ENCODE measurements at places on chromosomes 12 and 14. TPM values are rescaled to one million over a fixed set of nuclear protein-coding genes. Genes with fewer than 3 reads are reported as not detected.

The DHH gene
- total RNA-seq, result 0.23 TPM

The DLGAP5 gene
- total RNA-seq, result 94.1 TPM

The ASB2 gene
- 0.22 TPM for total RNA-seq

The CCDC60 gene
- not detected for total RNA-seq

The TPCN1 gene
- 29.3 TPM for total RNA-seq

The BHLHE41 gene
- total RNA-seq, result 81.0 TPM

The MYH6 gene
- not detected for total RNA-seq

GRCh38 chr14:66105815-66106214 is 380.4 kb upstream of the CCDC196 start:
- H3K27me3 ChIP-seq, result peaks cover 52% of the 10 kb centered on the region
- no peak overlapping the region for H3K4me3 ChIP-seq
- DNase-seq, result peak; percentile 54

- no peaks in the 10 kb centered on the region for H3K4me1 ChIP-seq
- H3K36me3 ChIP-seq, result no peaks in the 10 kb centered on the region
- no peak for DNase-seq
- no peak overlapping the region for H3K4me3 ChIP-seq
- no peaks in the 10 kb centered on the region for H3K27me3 ChIP-seq
- no peak overlapping the region for H3K27ac ChIP-seq
Observed at GRCh38 chr12:92503029-92503931, 199.5 kb upstream of the PLEKHG7 start.

- no peaks in the 10 kb centered on the region for H3K4me1 ChIP-seq
- DNase-seq, result no peak
- H3K4me3 ChIP-seq, result no peak overlapping the region
- H3K27me3 ChIP-seq, result no peaks in the 10 kb centered on the region
- H3K36me3 ChIP-seq, result peaks cover 4% of the 10 kb centered on the region
Observed at GRCh38 chr14:30928462-30928861, 54.1 kb downstream of the COCH start.

- peaks cover 53% of the 10 kb centered on the region for H3K4me1 ChIP-seq
- H3K36me3 ChIP-seq, result no peaks in the 10 kb centered on the region
- no peak overlapping the region for H3K4me3 ChIP-seq
- H3K27me3 ChIP-seq, result no peaks in the 10 kb centered on the region
Observed at GRCh38 chr12:118058227-118058626, 2.8 kb downstream of the WSB2 start.

DNA sequence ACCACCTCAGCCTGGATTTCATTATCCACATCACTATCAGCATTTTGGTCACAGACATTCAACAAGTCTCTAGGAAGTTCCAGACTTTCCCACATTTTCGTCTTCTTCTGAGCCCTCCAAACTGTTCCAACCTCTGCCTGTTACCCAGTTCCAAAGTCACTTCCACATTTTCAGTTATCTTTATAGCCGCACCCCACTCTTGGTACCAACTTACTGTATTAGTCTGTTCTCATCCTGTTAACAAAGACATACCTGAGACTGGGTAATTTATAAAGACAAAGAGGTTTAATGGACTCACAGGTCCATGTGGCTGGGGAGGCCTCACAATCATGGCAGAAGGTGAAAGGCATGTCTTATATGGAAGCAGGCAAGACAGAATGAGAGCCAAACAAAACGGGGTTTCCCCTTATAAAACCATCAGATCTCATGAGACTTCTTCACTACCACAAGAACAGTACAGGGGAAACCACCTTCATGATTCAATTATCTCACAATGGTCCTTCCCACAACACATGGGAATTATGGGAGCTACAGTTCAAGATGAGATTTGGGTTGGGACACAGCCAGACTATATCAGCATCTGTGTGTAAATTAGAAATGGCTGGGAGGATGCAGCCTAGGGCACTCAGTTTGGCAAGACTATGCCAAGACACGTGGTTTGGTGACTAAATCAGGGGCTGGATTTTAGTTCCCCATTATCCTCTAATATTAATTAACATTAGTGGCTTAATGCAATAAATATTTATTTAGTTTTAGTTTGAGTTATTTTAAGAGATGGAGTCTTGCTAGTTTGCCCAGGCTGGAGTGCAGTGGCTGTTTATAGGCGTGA is 16.2 kb upstream of the FUT8 start:
- H3K4me1 ChIP-seq, result no peaks in the 10 kb centered on the region
- H3K4me3 ChIP-seq, result no peak overlapping the region
- no peak for DNase-seq
- no peak overlapping the region for H3K27ac ChIP-seq
- H3K36me3 ChIP-seq, result no peaks in the 10 kb centered on the region
- H3K27me3 ChIP-seq, result no peaks in the 10 kb centered on the region

- no peak for DNase-seq
- H3K4me3 ChIP-seq, result no peak overlapping the region
- H3K27me3 ChIP-seq, result no peaks in the 10 kb centered on the region
Observed at GRCh38 chr12:93939641-93940325, 208.6 kb upstream of the PLXNC1 start.

DNA sequence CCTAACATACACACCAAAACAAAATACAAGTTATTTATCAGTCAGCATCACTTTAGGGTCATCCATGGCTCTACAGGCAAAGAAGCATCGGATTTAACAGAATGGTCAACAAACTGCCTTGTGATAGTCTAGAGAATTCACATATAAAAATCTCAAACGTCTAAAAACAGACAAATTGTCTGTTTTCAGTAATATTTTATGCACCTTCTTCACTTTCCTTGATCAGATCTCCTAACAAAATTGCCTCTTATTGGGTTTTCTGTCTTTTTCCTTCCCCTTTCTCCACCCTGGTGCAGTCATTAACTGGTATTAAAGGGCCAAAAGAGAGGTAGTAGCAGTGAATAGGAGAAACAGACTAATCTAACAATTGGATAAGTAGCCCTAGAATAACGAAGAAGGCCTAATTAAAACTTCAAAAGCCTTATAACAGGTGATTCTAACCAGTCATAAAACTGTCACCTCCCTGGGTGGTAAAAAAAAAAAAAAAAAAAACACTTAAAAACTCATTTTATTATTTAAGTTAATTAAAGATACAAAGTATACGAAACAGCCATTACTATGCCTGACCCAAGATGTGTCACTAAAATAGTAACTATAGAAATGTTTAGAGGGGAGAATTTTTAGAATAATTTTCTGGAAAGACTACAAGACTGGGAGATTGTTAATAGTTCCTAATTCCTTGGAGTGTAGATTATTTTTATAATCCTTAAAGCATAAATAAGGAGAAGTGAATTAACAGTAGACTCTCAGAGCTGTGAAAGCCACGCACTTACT is 1.5 kb downstream of the KIF21A start:
- no peaks in the 10 kb centered on the region for H3K36me3 ChIP-seq
- peaks cover 22% of the 10 kb centered on the region for H3K4me1 ChIP-seq
- no peak overlapping the region for H3K27ac ChIP-seq
- H3K4me3 ChIP-seq, result peak overlapping the region; percentile 81
- no peaks in the 10 kb centered on the region for H3K27me3 ChIP-seq

- no peaks in the 10 kb centered on the region for H3K36me3 ChIP-seq
- no peak for DNase-seq
- no peak overlapping the region for H3K4me3 ChIP-seq
- H3K4me1 ChIP-seq, result peaks cover 8% of the 10 kb centered on the region
- H3K27me3 ChIP-seq, result no peaks in the 10 kb centered on the region
Observed at GRCh38 chr12:51329742-51330141, 5.8 kb upstream of the BIN2 start.

DNA sequence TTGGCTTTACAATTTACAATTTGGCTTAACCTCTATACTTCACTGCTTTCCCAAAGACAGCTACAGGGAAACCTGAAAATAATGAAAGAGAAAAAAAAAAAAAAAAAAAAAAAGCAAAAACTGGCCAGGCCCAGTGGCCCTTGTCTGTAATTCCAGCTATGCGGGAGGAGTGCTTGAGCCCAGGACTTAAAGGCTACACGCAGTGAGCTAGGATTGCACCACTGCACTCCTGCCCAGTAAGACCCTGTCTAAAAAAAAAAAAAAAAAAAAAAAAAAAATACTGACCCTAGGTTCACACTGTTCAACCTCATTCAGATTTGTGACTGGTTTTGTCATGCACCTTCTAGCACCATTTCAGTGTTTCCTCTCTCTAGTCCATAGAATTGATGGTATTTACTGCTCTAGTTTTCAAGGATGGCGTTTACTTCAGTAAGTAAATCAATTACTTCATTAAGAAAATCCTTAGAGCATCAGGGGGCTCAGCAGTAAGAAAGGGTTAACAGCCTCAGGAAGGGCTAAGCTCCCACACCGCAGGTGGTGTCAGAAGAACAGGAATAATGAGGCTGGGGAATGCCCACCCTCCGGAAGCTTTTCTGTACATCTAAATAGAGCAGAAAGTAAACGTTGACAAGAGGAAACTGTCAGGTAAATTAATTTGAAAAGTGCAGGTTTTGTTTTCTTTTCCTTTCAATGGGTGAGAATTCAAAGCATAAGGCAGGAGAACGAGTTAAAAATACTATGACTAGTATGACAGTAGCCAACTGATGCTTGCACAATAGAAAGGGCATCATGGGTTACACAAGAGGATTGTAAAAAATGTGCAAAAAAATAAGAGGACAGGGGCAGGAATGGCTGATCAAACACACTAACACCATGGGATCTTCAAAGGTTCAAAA is 115.0 kb upstream of the MDM1 start:
- DNase-seq, result no peak
- H3K27me3 ChIP-seq, result no peaks in the 10 kb centered on the region
- 0 out of 2 replicates have a peak, but pooled peaks cover 8% of the 10 kb centered on the region for H3K4me1 ChIP-seq
- no peak overlapping the region for H3K4me3 ChIP-seq

GRCh38 chr12:42484996-42485395 is 104.5 kb downstream of the PRICKLE1 start:
- H3K36me3 ChIP-seq, result no peaks in the 10 kb centered on the region
- no peak overlapping the region for H3K27ac ChIP-seq
- H3K4me1 ChIP-seq, result peaks cover 18% of the 10 kb centered on the region
- H3K4me3 ChIP-seq, result peak overlapping the region; percentile 78
- H3K27me3 ChIP-seq, result no peaks in the 10 kb centered on the region

DNA sequence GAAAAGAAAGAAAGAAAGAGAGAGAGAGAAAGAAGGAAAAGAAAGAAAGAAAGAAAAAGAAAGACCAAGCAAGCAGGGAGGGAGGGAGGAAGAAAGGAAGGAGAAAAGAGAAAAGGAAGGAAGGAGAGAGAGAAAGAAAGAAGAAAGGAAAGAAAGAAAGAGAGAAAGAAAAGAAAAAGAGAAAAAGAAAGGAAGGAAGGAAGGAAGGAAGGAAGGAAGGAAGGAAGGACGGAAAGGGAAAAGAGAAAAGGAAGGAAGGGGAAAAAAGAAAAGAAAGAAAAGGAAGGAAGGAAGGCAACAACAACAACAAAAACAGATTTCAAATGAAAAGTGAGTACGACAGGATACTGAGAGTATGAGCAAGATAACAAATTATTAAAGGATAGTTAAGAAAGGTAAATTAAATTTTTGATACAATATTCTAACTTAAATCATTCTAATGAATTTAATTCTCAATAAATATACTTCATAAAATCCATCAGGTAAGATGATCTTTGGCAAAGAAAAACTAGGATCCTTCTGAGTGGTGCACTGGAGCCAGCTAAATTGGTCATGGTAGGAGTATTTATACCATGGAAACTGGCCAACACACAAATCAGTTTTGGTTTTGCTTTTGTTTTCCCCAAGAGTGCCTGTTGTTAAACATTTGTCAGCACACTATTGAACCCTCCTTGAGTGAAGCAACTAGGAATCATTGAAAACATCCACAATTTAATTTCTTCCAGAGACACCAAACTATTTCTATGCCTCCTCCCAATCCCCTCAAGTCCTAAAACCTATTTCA is 56.1 kb upstream of the DYRK2 start:
- H3K4me3 ChIP-seq, result peak overlapping the region; percentile 47
- H3K27ac ChIP-seq, result peak overlapping the region; percentile 81
- peak; percentile 66 for DNase-seq
- peaks cover 37% of the 10 kb centered on the region for H3K4me1 ChIP-seq
- H3K27me3 ChIP-seq, result no peaks in the 10 kb centered on the region

- H3K27ac ChIP-seq, result no peak overlapping the region
- H3K4me3 ChIP-seq, result no peak overlapping the region
- no peaks in the 10 kb centered on the region for H3K36me3 ChIP-seq
Observed at GRCh38 chr12:740921-741320, 11.5 kb upstream of the WNK1 start.

DNA sequence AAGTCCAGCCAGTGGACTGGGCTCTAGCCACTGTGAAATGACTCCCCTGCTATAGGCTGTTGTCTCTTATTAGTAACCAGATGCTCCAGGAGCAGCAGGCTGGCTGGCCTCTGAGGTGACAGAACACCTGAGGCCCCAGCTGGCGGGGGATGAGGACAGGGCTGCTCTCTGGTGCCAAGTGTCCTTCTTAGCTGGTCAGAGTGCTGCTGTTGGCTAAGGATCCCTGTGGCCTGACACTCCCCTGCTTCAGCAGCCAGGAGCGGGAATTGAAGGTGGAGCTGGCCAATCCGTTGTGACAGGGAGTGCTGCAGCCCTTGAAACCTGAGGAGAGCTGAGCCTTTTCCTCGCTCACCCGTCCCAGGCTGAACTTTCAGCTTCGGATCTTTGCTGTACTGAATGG is 30.7 kb downstream of the TMEM229B start:
- H3K4me3 ChIP-seq, result peak overlapping the region; percentile 10
- H3K27me3 ChIP-seq, result peaks cover 16% of the 10 kb centered on the region
- peak; percentile 60 for DNase-seq
- no peak overlapping the region for H3K27ac ChIP-seq

- H3K4me1 ChIP-seq, result peaks cover 4% of the 10 kb centered on the region
- H3K27me3 ChIP-seq, result no peaks in the 10 kb centered on the region
- no peak overlapping the region for H3K4me3 ChIP-seq
- no peak overlapping the region for H3K27ac ChIP-seq
Observed at GRCh38 chr12:49230805-49231194, 34.1 kb upstream of the TUBA1C start.

DNA sequence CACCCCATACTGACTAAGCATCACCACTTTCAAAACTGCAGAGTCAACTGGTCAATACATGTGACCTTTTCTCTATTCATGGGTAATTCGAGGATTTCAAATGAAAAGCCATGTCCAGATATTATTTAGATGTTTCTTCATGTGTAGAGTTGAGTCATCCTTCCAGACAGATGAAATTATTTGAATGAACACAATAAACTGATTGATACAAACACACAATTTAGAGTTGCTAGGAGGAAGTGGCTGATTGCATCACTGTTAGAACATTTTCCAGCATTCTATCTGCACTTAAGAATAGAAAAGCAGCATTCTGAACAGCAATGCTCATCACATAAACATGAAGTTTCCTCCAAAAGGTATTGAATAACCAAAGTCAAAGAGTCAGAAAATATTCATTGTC is 273.5 kb upstream of the SOX5 start:
- H3K27me3 ChIP-seq, result 0 out of 2 replicates have a peak, but pooled peaks cover 4% of the 10 kb centered on the region
- no peaks in the 10 kb centered on the region for H3K36me3 ChIP-seq
- no peak overlapping the region for H3K4me3 ChIP-seq
- no peak overlapping the region for H3K27ac ChIP-seq
- no peak for DNase-seq
- no peaks in the 10 kb centered on the region for H3K4me1 ChIP-seq

DNA sequence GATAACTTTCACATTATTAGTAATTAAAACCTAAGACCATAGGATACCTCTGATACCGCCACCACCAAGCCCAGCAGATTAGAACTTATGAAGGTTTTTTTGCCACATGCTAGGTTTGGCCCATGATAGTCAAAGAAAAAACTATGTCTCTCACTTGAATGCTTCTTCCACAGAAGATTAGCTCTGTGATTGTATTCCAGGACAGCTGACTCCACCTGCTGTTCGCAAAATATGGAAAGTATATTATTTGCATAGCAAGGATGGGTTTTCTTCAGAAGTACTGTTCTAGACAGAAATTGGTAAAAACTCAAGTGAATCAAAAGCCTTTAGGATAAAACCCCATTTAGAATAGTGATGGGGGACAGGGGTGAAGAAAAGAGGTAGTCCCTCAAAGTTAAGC is 42.2 kb downstream of the PPFIBP1 start:
- H3K4me1 ChIP-seq, result peaks cover 13% of the 10 kb centered on the region
- no peak overlapping the region for H3K27ac ChIP-seq
- H3K4me3 ChIP-seq, result no peak overlapping the region
- H3K36me3 ChIP-seq, result no peaks in the 10 kb centered on the region

Data from PC-3 (cell line).